Endodermal cell (in vitro differentiated cells): ENCODE measurements at places on chromosomes 11 and 22.

DNA sequence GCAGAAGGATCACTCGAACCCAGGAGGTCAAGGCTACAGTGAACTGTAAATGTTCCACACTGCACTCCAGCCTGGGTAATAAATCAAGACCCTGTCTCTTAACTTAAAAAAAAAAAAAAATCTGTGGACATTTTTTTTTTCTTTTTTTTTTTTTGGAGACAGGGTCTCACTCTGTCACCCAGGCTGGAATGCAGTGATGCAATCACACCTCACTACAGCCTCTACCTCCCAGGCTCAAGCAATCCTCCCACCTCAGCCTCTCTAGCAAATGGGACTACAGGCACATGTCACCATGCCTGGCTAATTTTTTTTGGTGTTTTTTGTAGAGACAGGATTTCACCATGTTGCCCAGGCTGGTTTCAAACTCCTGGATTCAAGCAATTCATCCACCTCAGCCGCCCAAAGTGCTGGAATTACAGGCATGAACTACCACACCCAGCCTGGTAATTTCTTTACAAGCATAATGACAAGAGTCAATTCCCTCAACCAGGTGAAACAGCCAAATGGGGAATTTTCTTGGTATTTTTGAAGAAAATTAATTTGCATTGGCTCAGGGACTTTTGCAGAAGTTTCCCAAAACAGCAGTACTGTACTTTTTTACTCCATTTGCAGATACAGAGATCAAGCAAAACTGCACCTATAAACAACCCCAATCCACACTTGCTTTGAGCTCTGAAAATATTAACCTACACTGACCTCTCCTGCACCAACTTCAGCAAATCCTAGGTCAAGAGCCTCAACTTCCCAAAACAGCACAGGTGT lies 44.0 kb downstream of the MRTFA start:
- DNase-seq: no peak

DNA sequence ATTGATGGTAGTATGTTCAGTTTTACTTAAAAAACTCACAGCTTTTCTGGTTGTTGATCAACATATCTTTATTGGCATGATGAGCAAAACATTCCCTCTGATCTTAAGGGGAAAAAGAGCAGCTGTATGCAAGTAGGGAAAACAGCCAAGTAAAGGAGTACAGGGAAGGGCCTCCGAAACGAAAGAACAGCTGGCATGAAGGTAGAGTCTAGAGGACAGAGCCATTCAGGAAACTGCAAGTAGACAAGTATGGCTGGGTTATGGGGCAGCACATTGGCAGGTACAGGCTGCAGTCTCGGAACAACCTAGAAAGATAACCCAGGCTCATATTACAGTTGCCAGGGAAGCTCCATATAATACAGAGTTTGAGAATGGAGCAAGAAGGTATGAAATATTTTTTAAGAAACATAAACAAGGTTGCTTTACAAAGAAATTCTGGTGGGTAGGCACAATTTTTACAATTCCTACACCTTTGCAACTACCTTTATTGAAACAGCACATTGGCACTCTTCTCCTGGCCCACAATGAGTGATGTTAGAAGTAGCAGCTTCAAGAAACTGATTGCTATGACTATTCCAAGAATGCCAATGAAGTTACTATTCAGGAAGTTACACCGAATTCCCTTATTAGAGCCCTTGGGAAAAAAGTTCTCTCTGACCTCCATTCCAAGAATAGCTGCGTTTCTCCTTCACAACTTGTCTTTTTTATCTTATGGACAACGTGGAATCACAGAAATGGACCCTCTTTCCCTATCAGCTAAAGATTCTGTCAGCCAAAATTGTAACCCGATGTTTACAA lies 45.2 kb downstream of the LGR4 start:
- no peak for DNase-seq

- DNase-seq: peak; percentile 10
These were observed 56.6 kb downstream of the LRRC32 start for GRCh38 chr11:76613901-76614300.

- peak; percentile 96 for DNase-seq
These were observed 680.9 kb upstream of the ANO5 start for GRCh38 chr11:21511835-21512440.

DNA sequence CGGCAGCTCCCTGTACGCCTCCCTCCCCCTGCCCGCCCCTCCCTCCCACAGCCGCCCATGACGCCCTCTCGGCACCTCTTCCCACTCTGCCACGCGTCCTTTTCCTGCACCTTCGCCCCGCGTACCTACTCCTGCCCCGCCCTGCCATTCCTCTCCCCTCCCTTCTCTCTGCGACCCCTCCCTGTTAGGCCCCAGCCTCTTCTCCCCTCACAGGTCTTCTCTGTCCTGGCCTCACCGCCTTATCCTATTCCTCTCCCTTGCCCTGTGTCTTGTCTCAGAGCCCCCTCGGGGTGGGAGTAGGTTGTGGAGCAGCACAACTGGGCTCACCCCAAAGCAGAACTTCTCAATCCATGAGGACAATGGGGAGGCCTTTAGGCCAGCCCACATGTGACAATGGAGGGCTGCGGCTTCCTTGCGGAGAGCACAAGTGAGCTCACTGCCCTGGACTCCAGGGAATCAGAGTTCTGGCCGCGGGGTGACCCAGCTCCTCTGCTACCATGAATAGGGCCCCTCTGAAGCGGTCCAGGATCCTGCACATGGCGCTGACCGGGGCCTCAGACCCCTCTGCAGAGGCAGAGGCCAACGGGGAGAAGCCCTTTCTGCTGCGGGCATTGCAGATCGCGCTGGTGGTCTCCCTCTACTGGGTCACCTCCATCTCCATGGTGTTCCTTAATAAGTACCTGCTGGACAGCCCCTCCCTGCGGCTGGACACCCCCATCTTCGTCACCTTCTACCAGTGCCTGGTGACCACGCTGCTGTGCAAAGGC lies 539 bp downstream of the SLC35C1 start:
- peak; percentile 82 for DNase-seq

GRCh38 chr11:57484141-57484710 lies 23.9 kb downstream of the RTN4RL2 start:
- DNase-seq: no peak

- DNase-seq: no peak
These were observed 23.0 kb downstream of the SIK3 start for GRCh38 chr11:117075186-117075585.

DNA sequence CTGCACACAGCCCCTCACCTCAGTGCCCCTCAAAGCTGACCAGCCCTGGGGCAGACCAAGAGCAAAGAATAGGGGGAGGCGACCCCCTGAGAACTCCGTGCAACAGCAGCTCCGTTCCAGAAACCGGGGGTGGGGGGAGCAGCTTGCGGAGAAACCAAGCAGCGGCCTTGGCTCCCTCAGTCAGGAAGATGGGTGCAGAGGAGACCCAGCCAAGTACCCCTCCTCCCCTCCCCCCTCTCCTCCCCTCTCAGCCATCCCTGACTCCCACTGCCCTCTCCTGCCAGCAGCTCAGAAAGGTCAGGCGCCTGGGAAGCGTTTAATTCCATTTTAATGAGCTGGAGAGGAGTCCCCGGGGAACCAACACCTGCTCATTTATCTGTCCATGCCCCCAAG lies 78.9 kb downstream of the PDE2A start:
- no peak for DNase-seq

DNA sequence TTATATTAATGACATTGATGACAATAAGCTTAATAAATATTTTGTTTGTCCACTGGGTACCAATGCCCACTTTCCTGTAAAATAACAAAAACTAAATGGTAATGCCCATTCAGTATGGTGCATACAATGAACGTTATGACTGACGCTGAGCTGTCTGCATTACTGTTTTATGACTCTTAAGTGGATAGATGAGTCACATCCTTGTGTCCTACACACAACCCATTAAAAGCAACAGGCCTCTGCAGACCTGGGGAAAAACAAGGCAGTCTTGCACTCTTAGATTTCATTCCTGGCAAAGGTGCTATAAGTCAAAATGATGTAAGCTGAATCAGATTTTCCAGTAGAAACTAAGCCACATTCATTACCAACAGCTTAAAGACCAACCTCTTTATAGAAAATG lies 176.3 kb upstream of the TMEM45B start:
- DNase-seq: no peak
